ENCODE measurements at places on chromosomes 16 and 17.

- DNase-seq, result no peak
Measured at GRCh38 chr17:64002658-64003525, 4.7 kb downstream of the PRR29 start.

- no peak for DNase-seq
Measured at GRCh38 chr17:35238821-35239220, 4.1 kb upstream of the SLFN5 start.

- DNase-seq, result peak; percentile 89
Measured at GRCh38 chr17:75785016-75785890, 647 bp downstream of the UNK start.

DNA sequence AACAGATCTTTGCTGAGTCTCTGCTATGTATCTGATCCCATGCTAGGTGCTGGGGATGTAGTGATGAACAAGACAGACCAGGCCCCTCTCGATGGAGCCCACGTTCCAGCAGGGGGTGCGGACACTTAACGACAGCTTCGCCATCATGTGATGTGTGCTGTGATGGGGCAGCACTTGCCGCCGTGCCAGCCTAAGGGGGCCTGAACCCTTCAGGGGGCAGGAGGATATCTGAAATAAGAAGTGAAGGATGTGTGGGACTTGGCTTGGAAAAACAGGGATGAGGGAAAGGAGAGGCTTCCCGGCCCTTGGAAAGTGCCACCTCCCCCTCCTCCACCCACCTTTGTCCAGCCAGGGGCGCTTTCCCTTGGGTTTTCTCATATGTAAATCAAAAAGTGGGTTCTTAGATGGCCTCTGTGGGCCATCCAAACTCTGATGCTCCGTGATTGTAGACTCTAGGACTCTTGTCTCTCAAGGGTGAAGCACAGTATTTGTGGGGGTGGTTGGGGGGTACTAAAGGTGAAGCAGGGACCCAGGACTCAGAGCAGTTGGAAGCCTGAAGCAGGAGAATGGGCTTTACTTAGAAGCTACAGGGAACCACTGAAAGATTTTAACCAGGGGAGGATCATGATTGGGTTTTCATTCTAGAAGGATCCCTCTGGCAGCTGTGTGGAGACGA lies 4.0 kb upstream of the DLX3 start:
- DNase-seq, result no peak

GRCh38 chr16:15682105-15682570 lies 32.1 kb downstream of the NDE1 start:
- DNase-seq, result peak; percentile 15

GRCh38 chr17:7136266-7136877 lies 21.8 kb upstream of the ASGR2 start:
- DNase-seq, result peak; percentile 74

DNA sequence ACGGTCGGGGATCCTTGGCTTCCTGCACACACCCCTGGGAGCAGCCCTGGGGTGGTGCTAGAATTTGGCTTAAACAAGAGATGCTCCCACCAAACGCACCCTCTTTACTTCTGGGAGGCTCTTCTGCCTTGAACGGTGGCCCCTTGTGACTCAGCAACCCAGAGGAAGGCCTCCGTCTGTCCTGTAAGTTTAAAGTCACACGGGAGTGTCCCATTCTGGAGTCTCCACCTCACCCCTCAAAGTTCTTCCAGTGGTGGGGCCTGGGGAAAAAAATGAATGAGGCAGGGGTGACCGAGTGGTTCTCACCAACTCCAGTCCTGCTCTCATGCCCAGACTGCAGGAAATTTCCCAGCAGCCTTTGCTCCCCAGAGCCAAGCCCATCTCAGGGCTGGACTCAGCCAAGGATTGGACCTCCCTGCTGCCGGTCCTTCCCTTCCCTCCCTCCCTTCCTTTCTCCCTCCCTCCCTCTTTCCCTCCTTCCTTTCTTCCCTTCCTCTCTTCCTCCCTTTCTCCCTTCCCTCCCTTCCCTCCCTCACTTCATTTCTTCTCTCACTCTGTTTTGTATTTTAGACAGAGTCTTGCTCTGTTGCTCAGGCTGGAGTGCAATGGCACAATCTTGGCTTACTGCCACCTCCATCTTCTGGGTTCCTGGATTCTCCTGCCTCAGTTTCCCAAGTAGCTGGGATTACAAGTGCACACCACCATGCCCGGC lies 11.4 kb downstream of the ITGAD start:
- no peak for DNase-seq

- DNase-seq, result peak; percentile 50
Measured at GRCh38 chr17:36072431-36073121, 8.5 kb downstream of the CCL18 start.

DNA sequence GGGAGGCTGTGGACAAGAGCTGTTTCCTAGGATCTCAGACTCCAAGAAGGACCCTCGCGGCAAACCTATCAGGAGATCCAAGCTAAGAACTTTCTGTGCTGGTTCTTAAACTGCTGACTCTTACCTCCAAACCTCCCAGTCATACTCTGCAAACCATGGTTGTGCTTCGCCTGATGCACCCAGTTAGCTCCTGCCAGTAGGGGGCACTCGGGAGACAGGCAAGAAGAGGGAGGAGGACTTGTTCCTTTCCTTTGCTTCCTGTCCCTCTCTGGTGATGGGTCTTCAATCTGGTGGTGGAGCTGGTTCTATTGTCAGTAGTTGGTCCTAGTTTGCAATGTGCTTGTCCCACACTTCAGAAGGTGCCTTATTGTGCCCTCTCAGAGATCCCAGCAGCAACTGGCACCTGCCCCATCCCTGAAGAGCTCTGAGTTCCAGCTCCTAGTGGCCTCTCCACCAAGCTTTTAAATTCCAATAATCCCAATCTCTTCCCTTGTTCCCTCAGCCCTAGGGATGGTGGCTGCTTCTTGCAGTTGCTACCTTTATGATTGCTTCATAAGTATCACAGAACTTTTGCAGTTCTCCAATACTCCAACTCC lies 113.5 kb upstream of the RPL38 start:
- DNase-seq, result peak; percentile 90

DNA sequence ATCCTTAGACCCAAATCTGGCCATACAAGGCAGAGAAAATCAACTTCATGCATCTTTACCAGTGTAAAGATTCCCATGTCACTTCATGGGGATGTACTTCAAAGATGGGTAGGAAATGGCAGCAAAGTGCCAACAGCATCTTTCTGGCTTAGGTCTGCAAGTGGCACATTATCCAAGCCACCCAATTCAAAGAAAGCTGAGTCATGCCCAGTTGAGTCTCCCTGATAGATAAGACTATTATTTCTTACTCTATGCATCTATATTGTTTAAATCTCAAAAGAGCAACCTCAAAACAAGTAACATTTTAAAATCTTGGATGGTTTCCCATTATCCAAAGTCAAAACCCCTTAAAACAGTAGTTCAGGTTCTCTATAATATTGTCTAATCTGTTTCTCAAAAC lies 61.2 kb upstream of the HSBP1 start:
- DNase-seq, result no peak

DNA sequence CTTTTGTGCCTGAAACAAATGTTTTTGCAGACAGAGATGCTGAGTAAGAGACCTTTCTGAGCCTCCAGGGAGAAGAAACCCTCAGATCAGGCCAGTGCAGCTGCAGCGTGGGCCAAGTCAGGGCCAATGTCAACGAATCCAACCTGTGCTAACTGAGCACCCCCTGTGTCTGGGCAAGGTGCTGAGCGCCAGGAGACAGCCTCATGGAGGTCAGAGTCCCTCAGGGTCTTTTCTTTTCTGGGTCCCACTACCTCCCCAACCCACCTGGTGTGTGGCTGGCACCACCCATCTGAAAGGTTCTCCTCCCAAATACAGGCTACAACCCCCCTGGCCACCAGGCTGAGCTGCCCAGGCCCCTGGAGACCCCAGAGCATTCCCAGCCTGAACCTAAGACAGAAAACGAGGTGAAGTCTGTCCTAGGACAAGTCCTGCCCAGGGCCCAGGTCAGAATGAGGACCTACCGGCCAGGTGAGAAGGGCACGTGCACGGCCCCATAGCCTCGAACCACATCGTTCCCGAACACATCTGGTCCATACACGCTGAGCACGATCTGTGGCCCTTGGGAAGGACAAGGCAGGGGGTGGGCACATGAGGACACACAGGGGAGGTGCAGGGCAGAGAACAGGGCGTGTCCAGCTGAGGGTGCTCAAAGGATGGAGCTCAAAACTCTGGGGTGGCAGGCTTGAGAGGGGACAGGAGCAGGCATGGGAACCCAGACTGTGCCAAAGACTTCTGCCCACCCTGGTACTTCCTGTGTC lies 15.0 kb downstream of the B9D1 start:
- DNase-seq, result no peak

- DNase-seq, result peak; percentile 6
Measured at GRCh38 chr16:68086336-68086841, 1.2 kb downstream of the NFATC3 start.

DNA sequence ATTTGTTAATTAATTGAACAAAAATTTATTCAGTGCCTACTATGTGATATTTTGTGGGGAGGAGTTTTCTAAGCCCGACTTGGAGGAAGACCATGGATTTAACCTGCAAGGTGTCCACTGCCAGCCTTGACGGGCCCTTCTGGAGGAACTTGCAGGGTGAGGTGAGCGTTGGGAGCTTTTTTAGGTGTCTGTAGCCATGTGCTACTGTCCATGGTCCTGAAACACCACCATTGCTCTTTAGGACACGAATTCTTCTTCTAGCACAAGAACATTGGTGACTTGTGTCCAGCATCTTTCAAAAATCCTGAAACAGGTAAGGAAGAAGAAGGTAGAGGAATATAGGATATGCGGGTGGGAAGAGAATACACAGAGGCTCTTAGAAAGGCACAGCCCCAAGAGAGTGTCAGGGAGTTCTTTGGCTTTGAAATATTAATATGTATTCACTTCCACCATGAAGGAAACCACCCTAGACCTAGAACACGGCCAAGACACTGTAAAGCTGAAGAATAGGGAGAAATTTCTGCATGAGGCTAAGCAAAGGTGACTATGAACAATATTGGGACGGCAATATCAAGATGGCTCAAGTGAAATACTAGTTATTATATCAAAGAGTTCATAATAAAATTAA lies 27.9 kb upstream of the OR4D1 start:
- DNase-seq, result no peak

DNA sequence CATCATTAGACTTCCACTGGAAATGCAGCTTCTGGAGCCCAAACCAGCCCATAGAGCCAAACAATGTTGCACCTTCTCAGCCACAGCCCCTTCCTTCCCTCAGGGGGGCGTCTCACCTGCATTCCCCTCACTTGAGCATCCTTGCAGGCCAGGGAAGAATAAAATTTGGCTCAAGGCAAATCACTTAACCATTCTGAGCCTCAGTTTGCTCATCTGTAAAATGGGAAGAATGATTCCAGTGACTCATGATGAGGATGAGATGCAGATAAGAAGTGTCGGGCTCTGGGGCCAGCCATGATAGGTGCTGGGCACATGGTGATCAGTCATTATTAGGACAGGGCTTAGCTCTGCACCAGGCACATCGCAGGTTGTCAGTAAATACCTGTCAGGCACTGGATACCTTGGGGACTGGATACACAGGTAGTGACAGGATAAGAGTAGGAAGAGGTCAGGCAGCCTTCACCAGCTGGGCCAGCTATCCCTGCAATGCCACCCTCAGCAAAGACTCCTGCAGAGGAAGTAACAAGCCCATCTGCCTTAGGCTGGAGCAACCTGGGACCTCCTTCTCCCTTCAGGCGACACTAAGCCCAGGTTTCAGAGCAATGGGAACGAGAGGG lies 208.0 kb upstream of the TNRC6C start:
- DNase-seq, result no peak

- DNase-seq, result no peak
Measured at GRCh38 chr17:75246404-75246803, 15.0 kb downstream of the GGA3 start.

DNA sequence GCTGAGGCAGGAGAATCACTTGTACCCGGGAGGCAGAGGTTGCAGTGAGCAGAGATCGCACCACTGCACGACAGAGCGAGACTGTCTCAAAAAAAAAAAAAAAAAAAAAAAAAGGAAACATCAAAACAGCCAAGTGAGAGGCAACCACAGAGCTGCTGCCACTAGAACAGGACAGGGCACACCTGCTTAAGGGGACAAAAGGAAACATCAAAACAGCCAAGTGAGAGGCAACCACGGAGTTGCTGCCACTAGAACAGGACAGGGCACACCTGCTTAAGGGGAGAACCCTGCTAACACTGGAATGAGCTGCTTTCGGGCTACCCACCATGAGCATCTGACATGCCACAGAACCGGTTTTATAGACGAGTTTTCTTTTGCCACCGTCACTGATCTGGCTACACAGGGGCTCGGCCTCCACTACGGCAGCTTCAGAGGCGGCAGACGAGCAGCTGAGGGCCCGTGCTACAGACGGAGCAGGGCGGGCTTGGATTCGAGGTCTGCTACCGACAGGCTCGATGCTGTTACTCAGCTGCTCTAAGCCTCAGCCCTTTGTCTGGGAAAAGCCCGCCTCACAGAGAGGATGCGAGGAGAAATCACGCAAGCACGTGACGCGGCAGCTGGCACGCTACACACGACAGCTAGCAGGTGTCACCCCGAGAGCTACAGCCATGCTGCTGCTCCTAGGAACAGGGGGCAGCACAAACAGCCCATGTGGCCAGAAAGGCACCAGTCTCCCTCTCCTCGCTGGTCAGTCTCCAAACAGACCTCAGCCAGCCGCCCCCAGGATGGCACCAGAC lies 2.0 kb downstream of the P4HB start:
- DNase-seq, result no peak

GRCh38 chr17:826778-827177 lies 44.6 kb downstream of the MRM3 start:
- no peak for DNase-seq

- no peak for DNase-seq
Measured at GRCh38 chr17:79577485-79578187, 33.2 kb downstream of the RBFOX3 start.

- peak; percentile 56 for DNase-seq
Measured at GRCh38 chr17:81536299-81537290, 8.4 kb downstream of the FSCN2 start.

- DNase-seq, result peak; percentile 78
Measured at GRCh38 chr17:74008196-74008595, 195.3 kb upstream of the RPL38 start.

DNA sequence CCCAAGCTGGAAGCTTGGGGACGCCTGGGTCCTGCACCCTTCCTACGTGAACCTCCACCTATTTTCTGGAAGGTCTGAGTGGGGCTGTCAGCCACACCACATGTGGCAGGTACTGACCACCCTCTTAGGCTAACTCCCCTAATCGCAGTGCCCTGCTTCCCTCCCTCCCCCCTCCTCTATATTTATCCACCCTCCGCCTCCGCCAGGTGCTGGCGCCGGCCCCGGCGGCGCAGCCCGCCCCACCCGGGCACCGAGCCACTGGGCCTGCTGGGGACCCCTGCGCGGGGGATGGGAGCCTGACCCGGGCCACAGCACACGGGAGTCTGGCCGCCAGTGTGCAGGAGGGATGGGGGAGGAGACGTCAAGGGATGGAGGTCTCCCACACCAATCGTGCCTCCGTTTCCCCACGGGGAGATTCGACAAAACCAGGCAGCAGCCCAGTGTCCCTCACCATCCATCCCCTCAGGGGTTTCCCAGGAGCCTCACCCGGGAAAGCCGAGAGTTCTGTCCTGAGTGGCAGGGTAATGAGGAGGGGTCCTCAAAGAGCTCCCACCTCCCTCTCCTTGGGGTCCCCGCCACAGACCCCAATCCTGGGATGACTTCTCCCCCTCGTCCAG lies 1.3 kb downstream of the PLEKHH3 start:
- peak; percentile 84 for DNase-seq
